ENCODE measurements at places on chromosomes 16 and 17. TPM values are rescaled to one million over a fixed set of nuclear protein-coding genes. Genes with fewer than 3 reads are reported as not detected.

Gene TEX19
- 3.4 TPM for total RNA-seq

DNA sequence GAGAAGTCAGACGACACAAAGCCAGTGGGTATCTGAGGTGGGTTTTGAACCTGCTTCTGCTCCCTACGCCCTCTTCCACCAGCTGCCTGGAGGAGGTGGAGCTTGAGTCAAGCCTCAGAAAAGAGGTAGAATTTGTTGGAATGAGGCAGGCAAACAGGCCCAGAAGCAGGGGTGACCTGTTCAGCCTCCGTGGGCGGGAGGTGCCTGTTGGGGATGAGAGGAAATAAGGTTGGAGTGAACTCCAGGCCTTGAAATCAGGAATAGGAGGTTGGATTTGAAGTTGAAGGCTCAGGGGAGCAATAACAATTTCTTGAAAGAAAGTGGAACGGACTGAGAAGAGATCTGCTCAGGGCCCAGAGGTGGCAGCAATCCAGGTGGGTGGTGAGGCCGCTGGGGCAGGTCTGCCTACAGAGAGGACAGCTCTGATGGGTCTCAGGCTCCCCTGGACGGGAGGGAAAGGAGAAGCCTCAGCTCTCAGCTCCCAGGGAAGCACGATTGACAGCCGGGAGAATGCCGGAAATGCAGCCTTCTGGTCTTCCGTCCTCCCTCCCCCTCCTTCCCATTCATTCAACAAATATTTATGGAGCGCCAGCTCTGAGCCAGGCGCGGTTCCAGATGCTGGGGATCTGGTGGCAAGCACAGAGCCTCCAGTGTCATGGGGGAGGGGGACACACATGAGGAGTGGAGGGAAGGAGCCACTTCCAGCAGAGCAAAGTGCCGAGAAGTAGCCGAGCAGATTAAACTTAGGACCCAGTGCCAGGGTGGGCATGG lies 61.9 kb upstream of the CIBAR2 start:
- no peak for DNase-seq

Gene RNF135
- total RNA-seq = not detected

DNA sequence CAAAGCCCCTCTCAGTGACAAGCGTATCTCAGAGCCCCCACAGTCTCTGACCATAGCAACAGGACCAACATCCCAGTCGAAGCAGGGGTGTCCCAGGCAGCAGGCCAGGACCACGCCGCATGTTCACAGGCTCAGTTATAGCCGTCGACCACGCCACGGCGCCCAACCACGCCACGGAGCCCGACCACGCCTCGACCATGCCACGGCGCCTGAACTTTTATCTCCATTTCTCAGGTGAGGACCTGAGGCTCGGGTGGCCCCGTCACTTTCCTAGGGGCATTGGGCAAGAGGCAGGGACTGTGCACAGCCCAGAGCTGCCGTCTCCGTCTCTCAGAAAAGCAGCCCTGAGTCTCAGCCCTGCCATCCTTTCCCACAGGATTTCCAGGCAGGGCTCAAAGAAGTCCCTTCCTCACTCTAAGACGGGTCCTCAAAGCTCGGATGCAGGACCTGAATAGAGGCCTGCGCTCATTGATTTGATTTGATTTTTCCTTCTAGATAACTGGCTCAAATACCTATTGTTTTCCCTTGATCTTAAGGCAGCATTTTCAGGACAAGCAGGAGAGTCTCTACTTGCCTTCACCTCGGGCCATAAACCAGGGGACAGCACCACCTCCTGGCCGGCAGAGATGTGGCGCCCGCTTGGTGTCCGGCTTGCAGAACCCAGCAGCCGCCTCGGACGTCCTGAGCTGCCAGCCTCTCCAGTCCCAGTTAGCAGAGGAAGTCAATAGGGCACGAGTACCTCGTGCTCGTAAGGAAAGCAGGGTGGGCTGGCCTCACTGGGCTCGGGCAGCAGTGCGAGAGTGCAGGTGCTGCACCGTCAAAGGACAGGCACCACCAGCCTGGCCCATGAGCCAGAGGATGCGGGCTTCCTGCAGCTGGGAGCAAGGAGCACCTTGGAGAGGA lies 38.8 kb downstream of the C16orf95 start:
- peak; percentile 79 for DNase-seq

DNA sequence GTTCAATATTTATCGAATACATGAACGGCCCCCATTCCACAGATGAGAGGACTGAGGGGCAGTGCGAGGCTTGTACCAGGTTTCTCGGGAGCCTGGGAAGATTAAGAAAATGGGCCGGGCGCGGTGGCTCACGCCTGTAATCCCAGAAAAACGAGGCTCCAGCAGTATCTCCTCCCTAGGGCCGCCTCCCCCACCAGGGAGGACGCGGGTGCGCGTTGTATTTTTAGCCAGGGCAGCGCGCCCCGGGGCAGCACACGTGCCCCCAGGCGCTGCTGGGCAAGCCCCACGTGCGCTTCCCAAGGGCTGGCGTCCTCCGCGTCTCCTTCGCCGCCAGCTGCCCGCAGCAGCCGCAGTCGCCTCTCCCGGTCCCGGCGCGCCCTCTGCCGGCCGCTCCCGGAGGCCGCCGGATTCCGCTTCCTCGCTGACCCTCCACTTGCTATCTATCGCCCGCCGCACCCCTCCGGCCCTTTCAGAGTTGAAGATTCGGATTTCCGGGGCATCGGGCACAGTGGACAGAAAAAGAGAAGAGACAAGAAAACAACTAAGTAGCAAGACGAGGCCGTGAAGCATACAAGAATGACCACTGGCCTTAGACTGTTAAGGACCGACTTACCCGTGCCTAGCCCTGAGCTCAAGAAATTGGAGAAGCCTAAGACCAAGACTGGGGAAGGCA lies 1.9 kb upstream of the YBX2 start:
- peak; percentile 84 for DNase-seq

Gene GDPD1
- total RNA-seq = 1.2 TPM

GRCh38 chr17:30234964-30235363 lies 533 bp downstream of the SLC6A4 start:
- DNase-seq = no peak

Gene TOM1L1
- total RNA-seq = 48.7 TPM

GRCh38 chr16:78639775-78640174 lies 540.3 kb downstream of the WWOX start:
- DNase-seq = no peak

GRCh38 chr17:63641692-63642448 lies 19.7 kb downstream of the MAP3K3 start:
- no peak for DNase-seq

DNA sequence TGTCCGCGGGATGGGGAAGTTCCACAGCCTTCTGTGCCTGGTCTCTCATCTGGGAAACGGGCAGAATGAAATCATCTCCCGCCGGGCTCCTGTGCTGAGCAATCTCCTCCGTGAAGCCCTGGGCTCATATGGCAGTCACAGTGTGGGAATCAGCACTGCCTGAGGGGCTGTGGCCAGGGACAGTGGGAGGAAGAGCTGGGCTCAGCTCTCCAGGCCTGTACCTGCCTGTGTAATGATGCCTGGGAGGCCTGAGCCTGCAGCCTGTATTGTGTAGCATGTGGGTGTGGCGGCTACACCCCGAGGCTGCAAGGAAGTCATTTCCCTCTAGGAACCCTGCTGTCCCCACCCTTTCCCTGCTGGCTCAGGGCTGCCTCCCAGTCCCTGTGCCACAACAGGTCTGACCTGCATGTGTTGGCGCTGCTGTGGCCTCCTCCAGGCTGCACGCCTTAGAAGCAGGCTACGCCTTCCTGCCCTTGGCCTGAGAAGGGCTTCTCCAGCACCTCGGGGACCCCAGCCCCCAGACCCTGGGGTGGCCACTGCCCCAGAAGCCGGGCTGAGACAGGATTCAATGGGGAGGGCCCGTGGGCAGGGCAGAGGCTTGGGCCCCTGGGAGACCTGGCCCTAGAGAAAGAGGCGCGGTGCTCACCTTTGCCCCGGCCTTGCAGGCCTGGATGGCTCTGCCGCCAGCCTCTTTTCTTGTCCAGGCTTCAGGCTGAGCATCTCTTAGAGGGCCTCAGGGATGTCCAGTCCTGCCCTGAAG lies 2.1 kb downstream of the ITGB4 start:
- peak; percentile 72 for DNase-seq

DNA sequence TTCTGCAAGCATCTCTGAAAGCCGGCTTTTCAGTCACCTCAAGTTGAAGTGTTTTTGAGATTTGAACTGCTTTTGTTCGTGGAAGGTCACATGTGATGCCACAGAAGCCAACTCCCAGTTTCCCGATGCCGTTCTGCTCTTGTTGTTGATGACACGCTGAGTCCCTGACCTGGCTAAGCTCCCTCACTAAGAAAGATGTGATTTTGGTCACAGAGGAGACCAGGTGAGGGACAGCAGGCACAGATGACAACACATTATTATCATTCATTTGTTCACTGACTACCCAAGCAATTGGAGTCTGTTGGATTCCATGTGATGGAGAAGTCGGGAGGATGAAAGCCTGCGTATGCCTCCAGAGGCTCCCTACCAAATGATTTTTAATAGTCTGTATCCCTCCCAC lies 822.4 kb upstream of the RBFOX1 start:
- no peak for DNase-seq

Gene UTS2R
- 1.3 TPM for total RNA-seq

Gene SRP68
- total RNA-seq = 105 TPM

- DNase-seq = no peak
These were observed 7.7 kb upstream of the PECAM1 start for GRCh38 chr17:64398320-64398719.

GRCh38 chr17:11797803-11798202 lies 199.5 kb downstream of the ZNF18 start:
- DNase-seq = no peak

Gene WFIKKN1
- 0.39 TPM for total RNA-seq

DNA sequence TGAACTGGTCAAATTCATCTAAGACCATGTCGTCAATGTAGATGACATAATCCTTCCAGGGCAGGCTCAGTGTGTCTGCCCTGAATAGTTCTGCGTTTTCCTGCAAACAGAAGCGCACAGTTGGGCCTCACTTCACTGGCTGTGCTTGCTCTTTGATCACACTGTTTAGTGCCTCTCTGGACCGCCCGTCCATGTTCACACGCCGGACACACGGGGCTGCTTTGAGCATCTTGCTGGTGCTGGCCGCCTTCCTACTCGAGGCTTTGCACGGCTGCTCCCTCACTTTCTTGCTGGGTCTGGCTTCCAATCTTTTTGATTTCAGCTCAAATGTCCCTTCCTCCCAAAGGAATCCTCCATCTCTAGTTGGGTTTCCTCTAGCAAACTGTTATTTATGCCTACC lies 37.4 kb downstream of the DNAH17 start:
- no peak for DNase-seq

Gene EARS2
- 32.4 TPM for total RNA-seq

GRCh38 chr17:57530508-57530907 lies 214.6 kb downstream of the CCDC182 start:
- DNase-seq = no peak

- DNase-seq = no peak
These were observed 3.8 kb downstream of the SLC12A4 start for GRCh38 chr16:67964477-67965131.

GRCh38 chr16:71927383-71927782 lies 32.1 kb downstream of the IST1 start:
- no peak for DNase-seq

GRCh38 chr17:59851439-59852375 lies 41.0 kb downstream of the TUBD1 start:
- DNase-seq = no peak

GRCh38 chr17:32349503-32349853 lies 479 bp upstream of the ZNF207 start:
- DNase-seq = no peak

- DNase-seq = no peak
These were observed 9.6 kb upstream of the EVPL start for GRCh38 chr17:76036497-76037261.

DNA sequence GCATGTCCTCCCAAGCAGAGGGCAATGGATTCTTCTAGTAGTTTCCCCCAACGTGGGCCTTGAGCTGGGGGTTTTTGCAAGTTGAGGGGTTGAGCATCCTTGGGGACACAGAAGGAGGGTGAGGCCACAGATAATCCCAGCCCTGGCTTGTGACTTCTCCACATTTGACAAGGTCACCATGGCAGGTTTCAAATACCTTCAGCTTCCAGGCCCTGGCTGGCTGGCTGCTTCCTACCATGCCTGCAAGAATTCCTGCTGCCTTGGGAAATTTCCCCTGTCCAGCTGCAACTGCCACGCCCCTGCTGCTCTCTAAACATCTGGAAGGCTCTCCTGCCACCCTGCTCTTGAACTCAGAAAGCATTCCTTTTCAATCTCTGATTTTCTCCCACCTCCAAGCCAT lies 41.3 kb downstream of the HS3ST2 start:
- no peak for DNase-seq

DNA sequence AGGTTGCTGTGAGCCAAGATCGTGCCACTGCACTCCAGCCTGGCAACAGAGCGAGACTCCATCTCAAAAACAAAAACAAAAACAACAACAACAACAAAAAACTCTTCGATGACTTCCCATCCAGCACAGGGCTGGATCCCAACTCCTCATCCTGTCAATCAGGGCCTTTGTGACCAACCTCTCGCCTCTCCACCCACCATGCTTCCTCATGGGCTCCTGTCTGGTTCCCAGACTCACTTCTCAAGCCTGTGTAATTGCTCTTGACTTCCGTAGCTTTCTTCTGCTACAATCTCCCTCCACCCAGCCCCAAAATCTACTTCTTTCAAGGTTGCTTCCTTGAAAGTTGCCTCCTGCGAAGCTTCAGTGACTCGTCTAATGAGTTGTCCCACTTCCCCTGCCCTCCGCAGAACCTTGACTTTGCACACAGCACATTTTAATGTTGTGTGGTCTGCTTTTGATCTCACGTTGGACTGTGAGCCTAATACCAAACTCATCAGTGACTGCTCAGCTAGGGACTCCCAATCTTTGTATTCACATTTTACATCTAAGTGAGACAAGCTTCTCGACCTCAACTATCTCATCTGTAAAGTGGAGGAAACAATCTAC lies 936 bp upstream of the RASL10B start:
- DNase-seq = no peak

Gene LDHD
- total RNA-seq = 4.1 TPM

- no peak for DNase-seq
These were observed 2.0 kb upstream of the DNAI2 start for GRCh38 chr17:74271901-74272561.

DNA sequence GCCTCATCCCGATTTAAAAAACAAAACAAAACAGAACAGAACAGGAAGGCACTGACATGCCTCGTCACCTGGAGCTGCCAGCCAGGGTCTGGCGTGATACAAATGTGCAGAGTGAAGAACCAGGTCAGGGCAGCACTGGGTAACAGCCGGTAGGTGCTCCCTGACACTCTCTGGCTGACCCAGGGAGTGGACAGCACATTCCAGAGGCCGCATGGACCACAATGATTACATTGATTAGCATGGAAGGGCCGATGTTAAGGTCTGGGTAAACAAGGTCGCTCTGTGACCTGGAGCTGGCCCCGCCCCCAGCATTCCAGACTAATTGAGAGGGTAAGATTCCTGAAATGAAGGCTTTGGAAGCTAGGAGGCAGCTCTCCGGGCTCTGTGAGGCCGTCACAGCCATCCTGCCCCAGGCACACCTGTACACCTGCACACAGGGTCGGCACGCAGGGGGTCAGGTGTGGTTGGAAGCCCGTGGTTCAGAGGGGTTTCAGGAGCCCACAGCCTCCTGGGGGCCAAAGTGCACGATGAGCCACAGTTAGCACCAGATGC lies 21.4 kb downstream of the PIEZO1 start:
- DNase-seq = peak; percentile 96
